LHCN-M2 (cell line): ENCODE measurements at places on chromosomes 12 and 14. TPM values are rescaled to one million over a fixed set of nuclear protein-coding genes. Genes with fewer than 3 reads are reported as not detected.

AICDA gene
- not detected in 2 replicates for total RNA-seq

KCNC2 gene
- total RNA-seq = not detected in 2 replicates

KRT73 gene
- total RNA-seq = not detected in 2 replicates

EMC9 gene
- total RNA-seq = 25.2 and 25.6 TPM in 2 replicates

E2F7 gene
- 18.0 and 20.6 TPM in 2 replicates for total RNA-seq

CIROP gene
- total RNA-seq = not detected in 2 replicates

INHBC gene
- total RNA-seq = not detected in 2 replicates

HVCN1 gene
- 4.3 and 4.9 TPM in 2 replicates for total RNA-seq

DNA sequence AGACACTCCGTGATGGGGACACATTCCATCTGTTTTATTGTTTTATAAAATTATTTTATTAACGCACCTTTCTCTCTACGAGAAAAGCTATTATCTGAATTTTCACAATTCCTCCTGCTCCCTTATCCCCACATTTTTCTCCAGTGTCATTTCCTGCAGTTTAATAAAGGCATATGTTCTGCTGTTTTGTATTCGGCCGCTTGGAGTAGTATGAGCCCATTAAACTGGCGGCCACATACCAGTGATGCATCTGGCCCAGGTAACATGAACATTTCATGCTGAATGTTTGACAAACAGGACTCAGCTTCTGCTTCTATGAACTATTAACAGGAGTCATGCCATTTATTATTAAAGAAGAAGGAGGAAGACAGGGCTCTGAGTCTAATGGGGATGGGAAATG, 511.0 kb downstream of the TMEM121 start:
- no peak for DNase-seq

GRCh38 chr12:65963862-65964240, 139.6 kb downstream of the HMGA2 start:
- no peak for DNase-seq

- DNase-seq = no peak
Measured at GRCh38 chr14:101917413-101918017, 46.9 kb upstream of the DYNC1H1 start.

DNA sequence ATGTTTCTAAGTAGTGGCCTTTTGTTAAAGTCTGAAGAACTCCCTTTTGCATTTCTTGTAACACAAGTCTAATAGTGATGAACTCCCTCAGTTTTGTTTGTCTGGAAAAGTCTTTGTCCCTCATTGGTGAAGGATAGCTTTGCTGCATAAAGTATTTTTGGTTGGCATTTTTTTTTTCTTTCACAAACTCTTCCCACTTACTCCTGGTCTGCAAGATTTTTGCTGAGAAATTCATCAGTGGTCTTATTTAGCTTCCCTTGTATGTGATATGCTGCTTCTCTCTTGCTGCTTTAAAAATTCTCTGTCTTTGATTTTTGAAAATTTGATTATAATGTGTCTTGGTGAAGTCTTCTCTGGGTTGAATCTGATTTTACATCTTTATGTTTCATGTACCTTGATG, 22.7 kb downstream of the TRMT5 start:
- DNase-seq = no peak

DNA sequence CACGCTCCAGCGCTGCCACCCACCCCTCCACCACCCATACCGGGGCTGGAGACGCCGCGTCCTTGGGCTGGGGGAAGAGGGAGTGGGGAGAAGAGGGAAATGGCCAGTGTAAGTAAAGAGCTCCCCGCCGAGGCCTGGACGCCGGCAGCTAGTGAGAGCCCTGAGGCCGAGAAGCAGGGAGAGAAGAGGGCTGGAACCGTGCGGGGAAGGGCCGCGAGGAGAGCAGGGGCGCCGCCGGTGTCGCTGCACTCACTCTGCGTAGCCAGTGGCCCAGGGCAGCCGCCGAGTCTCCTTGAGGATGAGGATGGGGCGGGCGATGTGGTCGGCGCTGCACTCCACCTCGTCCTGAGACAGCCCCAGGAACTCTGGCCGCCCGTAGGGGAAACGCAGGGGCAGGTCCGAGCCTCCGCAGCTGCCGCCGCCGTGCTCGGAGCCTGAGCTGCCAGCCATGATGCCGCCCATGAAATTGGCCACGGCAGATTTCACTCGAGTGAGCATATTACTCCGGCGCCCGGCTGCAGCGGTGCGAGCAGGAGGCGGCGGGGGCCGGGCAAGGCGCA, 631 bp downstream of the PPM1H start:
- peak; percentile 29 for DNase-seq

- DNase-seq = no peak
Measured at GRCh38 chr14:80445605-80446004, 234.3 kb upstream of the DIO2 start.

- no peak for DNase-seq
Measured at GRCh38 chr12:88753707-88754106, 173.4 kb upstream of the KITLG start.

- no peak for DNase-seq
Measured at GRCh38 chr14:85883966-85884365, 354.0 kb downstream of the FLRT2 start.

- DNase-seq = no peak
Measured at GRCh38 chr14:102939820-102940561, 17.5 kb downstream of the AMN start.

GRCh38 chr14:93706360-93706955, 81.8 kb downstream of the PRIMA1 start:
- no peak for DNase-seq
